Stomach (tissue), 19 donors: ENCODE measurements at places on chromosomes 6 and 20. TPM values are rescaled to one million over a fixed set of nuclear protein-coding genes. Genes with fewer than 3 reads are reported as not detected.

- DNase-seq: peak; percentile 58
Observed at GRCh38 chr20:45336530-45337366, 11.5 kb downstream of the SDC4 start.

DNA sequence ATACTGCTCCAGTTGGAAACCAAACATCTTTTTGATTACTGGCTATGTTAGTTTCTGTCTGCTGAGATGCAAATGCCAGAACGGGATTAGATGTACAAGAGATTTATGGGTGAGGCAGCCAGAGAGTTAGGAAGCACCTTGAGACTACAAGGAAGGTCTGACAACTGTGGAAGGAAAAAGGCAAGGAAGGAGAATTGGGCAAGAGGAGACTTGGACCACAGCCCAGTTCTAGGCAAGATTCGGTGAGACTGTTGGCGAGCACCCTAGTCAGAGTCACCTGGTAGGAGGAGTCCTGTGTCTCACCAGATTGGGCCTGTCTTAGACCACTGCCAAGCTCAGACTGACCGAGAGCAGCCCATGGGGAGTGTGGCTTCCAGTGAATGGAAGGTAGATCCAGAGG is 91.8 kb upstream of the F13A1 start:
- DNase-seq: no peak

GPSM3 gene
- total RNA-seq: not detected

GTF3C6 gene
- total RNA-seq: 9.9 TPM

DNA sequence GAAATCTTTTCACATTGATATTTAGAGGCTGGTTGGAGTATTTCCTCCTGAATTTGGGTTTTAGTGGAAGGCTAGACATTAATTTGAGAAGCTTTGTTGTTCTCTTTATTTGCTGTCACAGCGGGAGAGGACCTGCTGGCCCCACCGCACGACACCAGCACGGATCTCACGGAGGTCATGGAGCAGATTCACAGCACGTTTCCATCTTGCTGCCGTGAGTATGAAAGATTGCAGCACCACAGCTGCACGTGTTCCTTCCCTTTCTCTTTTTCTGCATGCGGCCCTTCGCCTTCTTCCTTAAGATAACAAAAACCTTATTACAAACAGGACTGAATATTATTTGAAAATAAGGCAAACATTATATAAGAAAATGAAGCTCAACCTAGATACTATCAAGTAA is 555.5 kb downstream of the UTRN start:
- DNase-seq: no peak

NINL gene
- total RNA-seq: 34.8 TPM

DNA sequence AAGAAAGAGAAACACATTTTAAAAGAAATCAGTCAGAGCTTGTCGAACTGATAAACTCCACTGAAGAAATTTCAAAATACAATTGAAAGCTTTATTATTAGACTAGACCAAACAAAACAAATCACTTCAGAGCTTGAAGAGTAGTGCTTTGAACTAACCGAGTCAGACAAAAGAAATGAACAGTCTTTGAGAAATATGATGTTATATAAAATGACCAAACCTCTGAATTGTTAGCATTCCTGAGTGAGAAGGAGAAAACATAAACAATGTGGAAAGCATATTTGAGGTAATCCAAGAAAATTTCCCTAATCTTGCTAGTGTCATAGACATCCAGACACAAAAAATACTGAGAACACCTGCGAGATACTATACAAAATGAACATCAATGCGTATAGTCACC is 13.2 kb upstream of the CST4 start:
- no peak for DNase-seq

DNA sequence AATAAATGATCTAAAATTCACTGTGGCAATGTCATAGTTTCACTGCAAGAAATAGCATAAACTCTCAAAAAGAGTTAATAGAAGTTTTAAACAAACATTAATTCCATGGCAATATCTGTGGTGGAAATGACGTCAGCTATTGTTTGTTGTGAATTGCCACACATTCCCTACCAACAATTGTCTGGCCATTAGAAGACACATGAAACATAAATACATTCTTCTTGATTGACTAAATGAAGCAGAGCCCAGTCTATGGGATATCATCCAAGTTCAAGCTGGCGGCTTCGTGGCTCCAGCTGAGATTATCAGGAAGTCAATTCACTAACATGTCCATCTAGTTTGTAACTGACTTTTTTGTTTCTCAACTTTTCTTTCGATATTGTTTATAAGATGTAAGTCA is 369.0 kb downstream of the ARHGAP18 start:
- peak; percentile 2 for DNase-seq

KIF3B gene
- total RNA-seq: 10.1 TPM

GRCh38 chr6:41639809-41640371 is 1.6 kb downstream of the MDFI start:
- peak; percentile 89 for DNase-seq

RFX6 gene
- total RNA-seq: not detected

DNA sequence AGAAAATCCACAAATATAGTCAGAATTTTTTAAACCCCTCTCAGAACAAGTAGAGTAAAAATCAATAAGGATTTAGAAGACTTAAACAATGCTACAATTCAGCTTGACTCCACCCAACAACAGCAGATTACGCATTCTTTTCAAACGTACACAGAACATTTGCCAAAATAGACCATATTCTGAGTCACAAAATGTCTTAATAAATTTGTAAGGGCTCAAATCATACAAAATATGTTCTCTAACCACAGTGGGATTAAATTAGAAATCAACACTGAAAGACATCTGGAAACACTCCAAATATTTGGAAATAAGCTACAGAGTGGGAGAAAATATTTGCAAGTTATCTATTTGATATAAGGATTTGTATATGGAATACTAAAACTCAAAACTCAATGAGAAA is 164.2 kb upstream of the AKAP12 start:
- DNase-seq: no peak

PTGIS gene
- 24.8 TPM for total RNA-seq

DNA sequence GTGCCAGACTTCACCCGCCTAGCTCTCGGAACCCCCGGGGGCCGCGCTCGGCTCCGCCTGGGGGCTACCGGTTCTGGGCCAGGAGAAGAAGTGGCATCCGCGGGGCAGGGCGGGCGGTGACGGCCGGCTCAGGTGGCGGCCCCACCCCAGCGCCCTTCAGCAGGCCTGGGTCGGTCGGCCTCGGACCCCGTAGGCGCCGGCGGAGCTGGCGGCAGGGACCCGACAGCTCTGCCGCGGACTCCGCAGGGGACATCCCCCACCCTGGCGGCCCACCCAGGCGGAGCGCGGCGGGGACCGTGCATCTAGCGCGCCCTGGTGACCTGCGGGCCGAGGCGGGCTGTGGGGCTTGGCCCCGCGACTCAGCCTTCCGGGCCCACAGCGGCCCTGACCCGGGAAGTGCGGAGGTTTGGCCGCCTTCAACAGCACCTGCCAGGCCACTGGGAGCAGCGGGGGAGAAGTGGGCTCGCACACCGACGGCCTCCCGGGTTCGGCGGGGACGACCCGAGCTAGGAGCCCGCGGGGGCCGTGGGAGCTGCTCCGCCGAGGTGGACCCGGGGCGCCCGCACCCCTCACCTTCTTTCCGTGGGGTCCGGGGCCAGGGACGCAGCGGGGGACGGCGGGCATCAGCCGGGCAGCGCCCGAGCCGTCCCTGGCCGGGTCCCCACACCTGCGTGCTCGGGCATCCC is 87.1 kb downstream of the TMEM242 start:
- no peak for DNase-seq

STX11 gene
- 11.7 TPM for total RNA-seq

PRICKLE4 gene
- total RNA-seq: 48.7 TPM

ABHD16B gene
- not detected for total RNA-seq

GRCh38 chr6:85130743-85131142 is 319.1 kb upstream of the NT5E start:
- DNase-seq: no peak

DNA sequence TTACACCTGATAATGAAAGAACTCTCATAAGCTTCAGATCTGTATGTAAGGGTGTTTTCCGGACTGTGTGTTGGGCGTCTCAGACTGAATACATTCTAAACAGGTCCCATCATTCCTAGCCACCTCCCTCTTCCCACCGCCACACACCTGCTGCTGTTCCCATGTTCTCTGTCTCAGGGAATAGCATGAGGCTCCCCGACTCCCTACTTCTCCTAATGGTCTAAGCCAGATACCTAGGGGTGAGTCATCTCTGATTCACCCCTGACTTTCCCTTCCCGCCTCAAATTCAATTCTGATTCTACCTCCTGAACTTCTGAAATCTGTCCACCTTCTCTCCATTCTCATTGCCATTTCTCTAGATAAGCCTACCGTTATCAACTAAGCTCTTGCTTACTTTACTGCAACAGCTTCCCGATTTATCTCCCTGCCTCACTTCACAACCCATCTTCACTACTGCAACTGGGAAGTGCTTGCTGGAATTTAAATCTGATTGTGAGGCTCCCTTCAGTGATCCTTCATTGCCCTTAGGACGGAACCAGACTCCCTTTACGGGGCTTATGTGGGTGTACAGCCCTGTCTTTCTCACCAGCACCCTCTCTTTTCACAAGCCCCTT is 1.6 kb downstream of the TMEM14A start:
- DNase-seq: peak; percentile 22

GRCh38 chr20:61621035-61621730 is 369.1 kb downstream of the CDH4 start:
- no peak for DNase-seq

MUCL3 gene
- total RNA-seq: 346 TPM

GRCh38 chr6:132961122-132961521 is 146.8 kb downstream of the RPS12 start:
- no peak for DNase-seq

DNA sequence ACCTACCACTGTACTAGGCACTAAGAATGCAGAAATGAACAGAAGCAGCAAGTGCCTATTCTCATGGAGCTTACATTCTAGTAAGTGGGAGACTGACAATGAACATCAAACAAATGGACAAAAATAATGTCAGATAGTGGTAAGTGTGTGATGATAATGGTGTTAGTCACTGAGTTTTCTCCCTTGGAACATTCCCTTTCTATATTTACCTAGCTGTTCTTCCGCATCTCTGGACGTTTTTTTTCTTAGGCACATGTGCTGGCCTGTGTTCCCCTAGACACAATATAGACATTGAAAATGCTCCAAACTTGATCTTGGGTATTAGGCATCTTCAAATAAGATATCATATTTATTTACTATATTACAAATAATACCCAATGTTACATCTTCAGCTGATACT is 218.1 kb upstream of the GJE1 start:
- DNase-seq: no peak

- DNase-seq: no peak
Observed at GRCh38 chr20:50717974-50718761, 13.2 kb upstream of the PARD6B start.

GRCh38 chr6:132256457-132256856 is 144.8 kb downstream of the MOXD1 start:
- no peak for DNase-seq
